ENCODE measurements at places on chromosomes 13 and 19.

DNA sequence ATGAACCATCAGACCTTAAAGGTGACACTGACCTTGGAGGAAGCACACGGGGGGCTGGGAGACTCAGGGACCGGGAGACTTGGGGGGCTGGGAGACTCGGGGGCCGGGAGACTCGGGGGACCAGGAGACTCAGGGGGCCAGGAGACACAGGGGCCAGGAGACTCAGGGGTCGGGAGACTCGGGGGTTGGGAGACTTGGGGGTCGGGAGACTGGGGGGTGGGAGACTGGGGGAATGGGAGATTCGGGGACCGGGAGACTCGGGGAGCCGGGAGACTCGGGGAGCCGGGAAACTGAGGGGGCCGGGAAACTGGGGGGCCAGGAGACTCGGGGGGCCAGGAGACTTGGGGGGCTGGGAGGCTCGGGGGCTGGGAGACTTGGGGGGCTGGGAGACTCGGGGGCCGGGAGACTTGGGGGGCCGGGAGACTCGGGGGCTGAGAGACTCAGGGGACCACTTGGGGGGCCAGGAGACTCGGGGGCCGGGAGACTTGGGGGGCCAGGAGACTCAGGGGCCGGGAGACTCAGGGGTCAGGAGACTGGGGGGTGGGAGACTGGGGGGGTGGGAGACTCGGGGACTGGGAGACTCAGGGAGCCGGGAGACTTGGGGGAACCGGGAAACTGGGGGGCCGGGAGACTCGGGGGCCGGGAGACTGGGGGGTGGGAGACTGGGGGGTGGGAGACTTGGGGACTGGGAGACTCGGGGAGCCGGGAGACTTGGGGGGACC, 62.9 kb downstream of the RASA3 start:
- DNase-seq: no peak

DNA sequence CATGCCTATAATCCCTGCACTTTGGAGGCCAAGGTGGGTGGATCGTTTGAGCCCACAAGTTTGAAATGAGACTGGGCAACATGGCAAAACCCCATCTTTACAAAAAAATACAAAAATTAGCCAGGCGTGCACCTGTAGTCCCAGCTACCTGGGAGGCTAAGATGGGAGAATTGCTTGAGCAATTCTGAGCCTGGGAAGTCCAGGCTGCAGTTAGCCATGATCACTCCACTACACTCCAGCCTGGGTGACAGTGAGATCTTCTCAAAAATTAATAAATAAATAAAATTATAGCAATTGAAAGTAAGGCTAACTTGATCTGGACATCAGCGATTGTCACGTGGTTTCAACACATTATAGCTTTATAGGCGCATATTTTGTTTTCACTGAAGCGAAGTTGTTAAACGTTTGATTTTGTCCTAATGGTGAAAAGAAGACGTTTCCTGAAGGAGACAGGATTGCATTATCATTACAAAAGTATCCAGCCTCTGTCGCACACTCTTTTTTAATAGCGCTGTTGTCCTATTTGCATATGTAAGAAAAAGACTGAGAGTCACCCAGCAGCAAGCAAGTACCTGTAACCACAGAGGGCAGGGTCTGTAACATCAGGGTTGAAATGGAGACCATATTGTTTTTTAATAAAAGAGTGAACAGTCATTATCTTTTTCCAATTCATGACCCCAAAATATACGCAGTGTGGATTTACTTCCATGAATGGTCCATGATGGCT, 335.7 kb downstream of the DCT start:
- no peak for DNase-seq

DNA sequence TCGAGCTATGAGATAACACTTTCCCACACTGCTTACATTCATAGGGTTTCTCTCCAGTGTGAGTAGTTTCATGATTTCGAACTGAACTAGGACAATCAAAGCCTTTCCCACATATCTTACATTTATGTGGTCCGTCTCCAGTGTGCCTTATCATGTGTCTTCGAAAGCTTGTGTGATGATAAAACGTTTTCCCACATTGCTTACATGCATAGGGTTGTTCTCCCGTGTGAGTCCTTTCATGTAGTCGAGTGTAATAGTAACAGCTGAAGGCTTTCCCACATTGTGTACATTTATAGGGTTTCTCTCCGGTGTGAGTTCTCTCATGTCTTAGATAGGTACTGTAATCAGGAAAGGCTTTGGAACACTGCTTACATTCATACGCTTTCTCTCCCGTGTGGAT, 16.3 kb downstream of the ZNF823 start:
- no peak for DNase-seq

DNA sequence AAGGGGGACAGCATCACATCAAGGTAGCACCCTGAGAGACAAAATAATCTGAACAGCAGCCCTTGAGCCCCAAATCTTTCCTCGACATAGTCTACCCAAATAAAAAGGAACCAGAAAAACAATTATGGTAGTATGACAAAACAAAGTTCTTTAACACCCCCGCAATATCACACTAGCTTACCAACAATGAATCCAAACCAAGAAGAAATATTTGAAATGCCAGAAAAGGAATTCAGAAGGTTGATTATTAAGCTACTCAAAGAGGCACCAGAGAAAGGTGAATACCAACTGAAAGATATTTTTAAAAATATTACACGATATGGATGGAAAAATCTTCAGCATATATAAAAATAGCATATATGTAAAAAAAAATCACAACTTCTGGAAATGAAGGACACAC, 252.9 kb upstream of the SLITRK6 start:
- DNase-seq: no peak

- no peak for DNase-seq
Measured at GRCh38 chr13:83980331-83980730, 98.1 kb upstream of the SLITRK1 start.

- DNase-seq: no peak
Measured at GRCh38 chr13:32252812-32253438, 62.2 kb downstream of the ZAR1L start.

DNA sequence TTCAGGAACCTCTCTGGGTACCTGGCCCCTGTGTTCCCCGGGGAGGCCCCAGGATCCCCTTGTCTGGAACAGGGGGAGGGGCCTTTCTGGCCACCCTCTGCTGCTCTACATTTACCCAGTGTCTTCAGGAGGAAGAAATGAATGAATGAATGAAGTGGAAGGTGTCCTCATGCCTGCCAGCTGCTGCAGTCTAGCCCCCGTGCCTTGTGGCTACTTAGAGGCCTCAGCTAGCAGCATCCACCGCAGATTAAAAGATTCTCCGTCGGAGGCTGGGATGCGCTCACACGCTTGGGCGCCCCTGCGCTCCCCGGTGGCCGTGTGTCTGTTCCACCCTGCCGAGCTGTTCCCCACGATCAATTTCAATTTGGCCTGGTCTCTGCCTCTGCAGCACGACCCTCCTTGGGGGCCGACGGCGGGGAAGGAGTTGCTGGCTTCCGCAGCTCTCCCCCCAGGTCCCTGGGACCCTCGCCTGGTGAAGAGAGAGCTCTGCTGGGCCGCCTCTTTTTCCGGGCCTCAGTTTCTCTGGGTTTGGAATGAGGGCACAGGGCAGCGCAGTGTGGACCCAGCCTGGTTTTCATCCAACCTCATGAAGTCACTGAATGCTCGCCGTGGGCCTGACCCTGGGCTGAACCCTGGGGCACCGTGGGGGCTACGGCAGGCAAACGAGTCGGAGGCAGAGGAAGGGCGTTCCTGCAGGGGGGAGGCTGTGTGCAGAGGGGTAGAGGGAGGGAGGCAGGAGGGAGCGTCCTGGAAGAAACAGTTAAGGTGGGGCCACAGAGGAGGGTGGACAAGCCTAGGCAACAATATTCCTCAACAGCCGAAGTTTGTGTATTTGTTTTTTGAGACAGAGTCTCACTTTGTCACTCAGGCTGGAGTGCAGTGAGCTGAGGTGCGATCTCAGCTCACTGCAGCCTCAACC, 28.3 kb downstream of the EFNA2 start:
- no peak for DNase-seq

DNA sequence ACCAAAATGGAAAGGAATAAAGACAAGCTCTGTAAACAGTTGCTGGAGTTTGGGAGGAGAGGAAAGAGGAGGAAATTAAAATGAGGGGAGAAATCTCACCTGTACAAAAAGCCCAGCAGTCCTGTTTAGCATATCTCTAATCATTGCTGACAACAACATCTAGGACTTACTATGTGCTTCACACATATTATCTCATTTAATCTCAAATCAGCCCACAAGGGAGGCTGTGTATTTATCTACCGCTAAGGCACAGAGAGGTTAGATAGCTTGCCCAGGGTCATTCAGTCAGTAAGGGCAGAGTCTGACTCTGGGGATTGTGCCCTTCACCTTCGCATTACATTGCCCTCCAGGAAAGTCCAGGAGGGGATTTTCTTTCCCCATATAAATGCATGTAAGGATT, 233.3 kb downstream of the DLEU7 start:
- no peak for DNase-seq

GRCh38 chr19:46489445-46490272, 6.0 kb downstream of the PNMA8B start:
- peak; percentile 71 for DNase-seq

Measured in cardiac fibroblast (primary cell).